ENCODE measurements at places on chromosomes 4 and X.

DNA sequence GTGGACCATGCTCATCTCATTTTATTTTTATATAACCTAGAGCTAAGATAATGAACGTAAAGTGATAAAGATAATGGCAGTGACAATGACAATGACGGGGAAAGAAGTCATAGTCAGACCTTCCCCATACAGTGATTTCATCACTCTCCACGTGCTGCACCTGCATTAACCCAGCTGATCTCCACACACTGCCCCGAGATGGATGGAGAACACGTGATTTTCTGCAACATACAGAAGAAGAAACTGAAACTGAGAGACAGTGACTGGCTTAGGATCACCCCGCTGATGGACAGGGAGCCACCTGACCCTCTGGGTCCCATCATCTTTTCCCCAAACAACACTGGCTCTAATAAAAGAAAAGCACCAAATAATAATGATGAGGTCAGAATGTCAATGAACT, 22.0 kb downstream of the EVC2 start:
- DNase-seq = no peak

DNA sequence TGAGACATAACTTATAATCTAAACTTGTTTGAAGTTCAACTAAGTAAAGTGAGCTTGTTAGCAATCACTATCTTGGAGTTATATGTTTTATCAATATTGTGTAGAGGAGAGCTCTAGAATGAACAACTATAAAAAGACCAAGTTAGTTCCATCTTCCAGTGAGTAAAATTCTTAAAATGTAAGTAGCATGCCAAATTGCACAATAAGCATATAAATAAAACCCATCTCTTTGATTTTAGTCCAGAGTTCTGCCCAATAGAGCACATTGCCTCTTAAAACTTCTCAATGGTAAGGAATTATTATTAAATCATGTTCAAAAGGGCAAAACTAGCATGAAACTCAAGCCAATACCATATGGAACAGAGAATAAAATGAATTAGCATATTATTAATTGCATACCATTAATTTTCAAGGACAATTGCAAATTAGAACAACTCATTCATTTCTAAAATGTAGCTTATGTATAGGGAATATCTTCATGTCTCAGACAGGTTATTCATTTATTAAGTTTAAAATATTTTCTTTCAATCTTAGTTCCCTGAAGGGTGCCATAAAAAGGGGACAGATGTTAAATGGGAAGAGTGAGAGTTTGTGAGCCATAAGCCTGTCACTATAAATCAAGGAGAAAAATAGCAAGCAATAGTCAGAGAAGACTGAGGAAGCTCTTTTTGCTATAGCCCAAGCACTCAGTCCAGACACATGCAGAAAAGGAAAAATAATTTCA, 507.6 kb downstream of the CENPC start:
- no peak for DNase-seq

GRCh38 chr4:71855944-71856343, 72.1 kb upstream of the GC start:
- DNase-seq = no peak

GRCh38 chr4:148041606-148042329, 309.9 kb downstream of the ARHGAP10 start:
- no peak for DNase-seq

GRCh38 chr4:73576381-73576780, 43.9 kb downstream of the RASSF6 start:
- DNase-seq = no peak

- no peak for DNase-seq
Measured at GRCh38 chrX:102654696-102655095, 3.4 kb downstream of the GPRASP1 start.

Data from stimulated activated CD8-positive, alpha-beta memory T cell treated with anti-CD3 and anti-CD28 coated beads, Interleukin-15, amount 100 ng/mL, for 1 hour (primary cell).